ENCODE measurements at places on chromosomes 4 and X. TPM values are rescaled to one million over a fixed set of nuclear protein-coding genes. Genes with fewer than 3 reads are reported as not detected.

DNA sequence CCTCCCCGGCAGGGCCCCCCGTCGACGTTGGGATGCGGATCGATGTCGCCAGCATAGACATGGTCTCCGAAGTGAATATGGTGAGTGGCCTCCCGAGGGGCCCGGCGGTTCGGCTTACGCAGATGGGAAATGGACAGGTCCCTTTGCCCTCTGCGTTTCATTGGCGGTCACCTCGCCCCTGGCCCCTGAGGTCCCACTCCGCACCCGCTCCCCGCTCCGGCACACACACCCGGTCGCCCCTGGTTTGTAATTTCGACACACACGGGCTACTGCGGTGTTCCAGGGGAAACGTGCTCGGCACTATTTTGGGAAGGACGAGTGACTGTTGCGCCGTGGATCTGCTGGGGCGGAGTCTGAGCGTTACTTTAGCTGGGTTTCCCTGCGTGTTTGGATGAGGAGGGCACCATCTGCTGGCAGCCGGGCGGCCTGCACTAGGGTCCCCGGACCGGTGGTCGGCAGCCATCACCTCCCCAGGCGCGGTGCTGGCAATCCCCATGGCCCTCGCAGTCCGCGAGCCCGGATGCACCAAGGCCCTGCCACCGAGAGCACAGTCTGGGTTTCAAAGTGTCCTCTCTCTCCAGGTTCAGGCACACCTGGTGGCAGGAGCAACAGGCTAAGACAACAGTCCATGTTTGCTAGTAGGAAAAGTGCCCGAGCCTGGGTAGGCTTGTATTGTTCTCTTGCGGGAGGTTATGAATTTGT lies 1.2 kb downstream of the GABRB1 start:
- peak overlapping the region; percentile 76 for H3K27ac ChIP-seq
- peak; percentile 78 for DNase-seq
- H3K4me1 ChIP-seq: peaks cover 3% of the 10 kb centered on the region
- H3K27me3 ChIP-seq: no peaks in the 10 kb centered on the region
- no peaks in the 10 kb centered on the region for H3K36me3 ChIP-seq

FATE1 gene
- polyA plus RNA-seq: 1.0 TPM

DNA sequence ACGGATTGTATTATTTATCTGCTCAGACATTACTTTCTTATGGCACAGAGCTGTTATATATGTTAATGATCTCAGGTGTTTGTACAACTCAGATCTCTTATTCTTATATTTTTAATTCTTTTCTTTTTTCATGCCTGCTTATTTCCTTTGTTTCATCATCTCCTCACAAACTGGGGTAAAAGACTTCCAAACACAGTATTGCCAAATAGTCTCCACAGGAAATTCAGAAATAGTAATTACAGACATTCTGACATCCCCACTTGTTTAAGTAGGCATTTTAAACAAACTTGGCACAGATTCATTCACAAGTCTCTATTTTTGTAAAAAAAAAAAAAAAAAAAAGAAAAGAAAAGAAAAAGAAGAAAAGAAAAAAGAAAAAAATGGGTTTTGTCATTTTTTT lies 129.7 kb upstream of the USP38 start:
- H3K36me3 ChIP-seq: no peaks in the 10 kb centered on the region
- H3K4me3 ChIP-seq: no peak overlapping the region
- DNase-seq: no peak

MAGEA4 gene
- not detected for polyA plus RNA-seq

PASD1 gene
- polyA plus RNA-seq: not detected

GRCh38 chr4:110586131-110586850 lies 36.6 kb downstream of the PITX2 start:
- H3K36me3 ChIP-seq: no peaks in the 10 kb centered on the region
- H3K27me3 ChIP-seq: no peaks in the 10 kb centered on the region
- no peak overlapping the region for H3K27ac ChIP-seq
- H3K4me1 ChIP-seq: no peaks in the 10 kb centered on the region

DNA sequence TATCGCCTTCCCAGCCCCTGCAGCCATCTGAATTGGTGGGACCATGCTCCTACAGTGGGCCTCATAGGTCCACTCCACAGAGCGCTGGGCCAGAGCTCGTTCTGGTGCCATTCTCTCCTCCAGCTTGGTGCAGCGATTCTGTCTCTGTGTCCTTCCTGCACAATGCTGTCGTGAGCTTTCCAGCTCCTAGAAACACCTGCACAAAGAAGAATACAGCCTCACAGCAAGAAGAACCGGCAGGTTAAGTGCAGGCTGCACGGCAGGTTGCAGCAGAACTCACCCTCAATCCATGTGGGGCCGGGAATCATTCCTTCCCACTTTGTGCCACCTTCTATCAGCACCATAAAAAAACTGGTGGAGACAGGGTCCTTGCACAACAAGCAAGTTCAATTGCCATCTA lies 101.2 kb upstream of the ENPP6 start:
- H3K27me3 ChIP-seq: no peaks in the 10 kb centered on the region
- H3K27ac ChIP-seq: no peak overlapping the region
- H3K4me3 ChIP-seq: no peak overlapping the region
- no peak for DNase-seq
- no peaks in the 10 kb centered on the region for H3K36me3 ChIP-seq
- H3K4me1 ChIP-seq: no peaks in the 10 kb centered on the region

PABPC1L2A gene
- not detected for polyA plus RNA-seq

WDR13 gene
- polyA plus RNA-seq: 175 TPM

DNA sequence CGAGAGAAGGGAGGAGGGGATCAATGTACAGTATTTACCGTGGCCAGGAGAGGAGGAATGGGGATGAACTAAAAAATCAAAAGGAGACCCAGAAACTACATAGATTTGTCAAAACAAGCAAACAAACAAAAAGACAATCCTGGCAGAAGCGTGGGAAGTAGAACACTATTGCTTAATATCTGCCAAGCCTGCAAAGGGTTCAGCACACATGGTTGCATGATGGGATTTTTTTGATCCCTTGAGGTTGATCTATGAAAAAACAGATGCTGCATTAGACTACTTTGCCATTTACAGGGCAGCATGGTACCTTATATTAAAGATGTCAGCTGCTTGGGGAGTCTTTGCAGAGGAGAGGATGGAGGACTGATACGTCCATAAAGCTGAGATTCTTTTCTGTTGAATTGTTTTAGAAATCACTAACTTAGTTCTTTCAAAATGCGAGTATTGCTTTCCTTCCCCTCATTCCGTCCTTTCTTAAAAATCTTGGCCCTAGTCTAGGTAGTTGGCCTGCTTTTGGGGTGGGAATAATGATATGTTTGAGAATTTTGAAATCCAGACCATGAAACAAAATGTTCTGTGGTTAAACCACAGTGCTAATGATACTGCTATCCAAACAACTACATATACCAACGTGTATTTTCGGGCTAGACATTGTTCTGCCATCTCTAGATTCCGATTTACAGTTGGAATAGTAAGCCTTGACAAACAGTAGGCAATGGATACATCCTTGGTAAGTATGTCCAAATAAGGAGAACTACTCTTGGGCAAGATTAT lies 39.6 kb upstream of the TMEM150C start:
- H3K36me3 ChIP-seq: no peaks in the 10 kb centered on the region
- no peaks in the 10 kb centered on the region for H3K27me3 ChIP-seq
- no peak overlapping the region for H3K27ac ChIP-seq
- no peak for DNase-seq

DNA sequence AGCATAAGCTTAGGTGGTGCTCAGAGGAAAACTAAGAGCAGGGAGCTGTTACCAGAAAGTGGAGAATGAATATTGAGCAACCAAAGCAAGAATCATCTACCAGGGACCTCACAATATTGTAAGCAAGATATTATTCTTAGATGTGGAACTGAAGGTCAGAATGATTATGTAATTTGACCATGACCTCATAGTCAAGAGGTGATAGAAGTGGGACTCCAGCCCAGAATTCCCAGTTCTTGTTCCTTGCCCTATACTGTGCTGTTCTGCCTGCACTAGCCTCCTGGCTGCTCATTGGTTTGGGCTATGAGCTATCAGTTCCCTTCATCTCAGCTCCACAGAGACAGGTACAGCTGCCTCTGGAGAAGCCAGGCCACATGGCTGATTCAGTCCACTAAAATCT lies 229.4 kb downstream of the LDB2 start:
- H3K27ac ChIP-seq: no peak overlapping the region
- peak; percentile 77 for DNase-seq
- H3K4me1 ChIP-seq: peaks cover 29% of the 10 kb centered on the region

All from lung (tissue), 17 donors.